Forelimb muscle (tissue), 1 donor: ENCODE measurements at places on chromosomes 16 and 17. TPM values are rescaled to one million over a fixed set of nuclear protein-coding genes. Genes with fewer than 3 reads are reported as not detected.

GRCh38 chr16:82331974-82332750 lies 162.1 kb upstream of the MPHOSPH6 start:
- no peak for DNase-seq

DNA sequence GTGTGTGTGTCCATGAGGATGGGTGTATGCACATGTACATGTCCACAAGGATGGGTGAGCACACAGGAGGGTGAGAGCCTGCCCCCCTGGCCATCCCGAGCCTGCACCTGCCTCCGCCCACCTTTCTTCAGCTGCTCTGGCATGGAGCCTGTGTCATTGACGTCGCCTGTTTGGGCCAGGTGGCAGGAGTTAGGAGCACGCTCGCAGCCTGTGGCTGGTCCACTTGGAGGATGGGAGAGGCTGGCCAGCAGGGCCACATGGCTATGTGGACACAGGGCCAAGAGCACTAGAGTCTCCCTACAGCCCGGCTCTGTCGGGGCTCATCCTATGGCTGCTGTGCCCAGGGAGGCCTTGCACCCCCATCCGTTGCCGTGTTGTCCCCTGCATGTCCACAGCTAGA lies 21.4 kb downstream of the BAHCC1 start:
- DNase-seq = no peak

Gene CAPNS2
- polyA plus RNA-seq = 0.18 TPM

GRCh38 chr16:47247690-47248089 lies 103.9 kb upstream of the NETO2 start:
- no peak for DNase-seq

Gene RPA1
- 46.4 TPM for polyA plus RNA-seq

Gene CBX2
- polyA plus RNA-seq = 9.0 TPM

Gene RNF43
- 0.09 TPM for polyA plus RNA-seq

DNA sequence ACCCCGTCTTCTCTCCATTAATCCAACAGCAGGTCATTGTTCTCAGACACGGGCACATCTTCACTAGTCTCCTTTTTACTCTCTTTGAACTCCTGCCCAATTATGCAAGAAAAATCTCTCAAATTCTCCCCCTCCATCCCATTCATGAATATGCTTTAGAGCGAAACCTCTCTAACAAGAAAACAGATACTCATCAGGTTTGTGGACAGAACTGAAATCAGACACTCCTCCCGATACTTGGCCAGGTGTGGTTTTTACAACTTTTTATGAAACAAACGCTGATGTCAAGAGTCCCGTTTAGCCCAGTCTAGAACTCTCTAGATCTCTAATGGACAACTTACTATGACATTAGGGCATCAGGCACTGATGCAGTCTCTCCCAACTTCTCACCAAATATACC lies 40.9 kb downstream of the PIK3R5 start:
- no peak for DNase-seq

DNA sequence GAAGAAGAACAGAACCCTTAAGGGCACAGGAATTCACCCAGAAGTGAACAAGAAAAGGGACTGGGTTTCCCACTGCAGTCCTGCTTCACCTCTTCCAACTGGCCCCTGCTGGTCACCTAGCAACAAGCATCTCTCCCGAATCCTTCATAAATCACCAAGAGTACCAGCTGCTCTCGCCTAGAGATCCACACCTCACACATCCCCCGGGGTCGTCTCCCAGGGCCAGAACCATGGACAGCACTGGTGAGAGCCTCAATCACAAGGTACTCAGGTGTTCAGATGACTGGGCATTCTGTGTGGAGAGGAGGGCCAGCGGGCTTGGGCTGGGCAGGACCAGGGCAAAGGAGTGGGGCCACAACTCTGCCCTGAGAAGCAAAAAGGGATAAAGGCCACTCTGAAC lies 65.9 kb downstream of the CCT6B start:
- DNase-seq = no peak

- DNase-seq = no peak
Observed at GRCh38 chr16:265002-265529, 10.7 kb downstream of the RGS11 start.

DNA sequence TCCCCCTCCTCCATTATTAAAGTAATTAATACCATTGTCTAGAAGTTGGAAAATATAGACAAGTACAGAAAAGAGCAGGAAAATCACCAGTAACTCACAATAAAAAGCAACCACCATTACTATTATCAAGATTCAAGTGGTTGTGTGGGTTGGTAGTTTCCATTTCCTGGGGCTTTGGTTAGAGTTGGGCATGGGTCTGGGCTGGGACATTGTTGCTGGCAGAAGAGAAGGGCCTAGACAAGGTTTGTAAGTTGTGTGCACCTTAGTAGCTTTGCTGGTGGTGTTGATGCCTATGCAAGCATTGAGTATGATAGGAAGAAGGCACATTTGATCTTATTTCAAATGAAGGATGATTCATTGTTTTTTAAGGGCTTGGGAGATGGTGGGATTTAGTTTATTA lies 25.4 kb upstream of the NFATC3 start:
- DNase-seq = no peak

Gene NPIPA3
- polyA plus RNA-seq = 15.6 TPM

Gene NHERF2
- polyA plus RNA-seq = 36.7 TPM

- peak; percentile 58 for DNase-seq
Observed at GRCh38 chr17:40251576-40251975, 32.5 kb downstream of the WIPF2 start.

GRCh38 chr17:42512246-42512645 lies 23.8 kb upstream of the NAGLU start:
- no peak for DNase-seq

DNA sequence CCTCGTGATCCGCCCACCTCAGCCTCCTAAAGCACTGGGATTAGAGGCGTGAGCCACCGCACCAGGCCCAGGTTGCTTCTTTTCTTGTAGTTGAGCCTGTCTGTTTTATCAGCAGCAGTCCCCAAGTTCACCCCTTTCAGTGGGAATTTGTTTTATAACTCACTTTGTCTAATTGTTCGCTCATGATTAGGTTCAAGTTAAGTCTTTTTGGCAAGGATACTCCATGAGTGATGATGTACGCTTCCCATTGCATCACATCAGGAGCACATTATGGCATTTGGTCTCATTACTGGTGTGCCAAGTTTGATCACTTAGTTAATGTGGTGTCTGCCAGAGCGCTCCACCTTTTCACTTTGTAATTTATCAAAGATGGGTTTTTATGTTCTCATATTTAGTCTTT lies 14.4 kb upstream of the GJD3 start:
- no peak for DNase-seq

DNA sequence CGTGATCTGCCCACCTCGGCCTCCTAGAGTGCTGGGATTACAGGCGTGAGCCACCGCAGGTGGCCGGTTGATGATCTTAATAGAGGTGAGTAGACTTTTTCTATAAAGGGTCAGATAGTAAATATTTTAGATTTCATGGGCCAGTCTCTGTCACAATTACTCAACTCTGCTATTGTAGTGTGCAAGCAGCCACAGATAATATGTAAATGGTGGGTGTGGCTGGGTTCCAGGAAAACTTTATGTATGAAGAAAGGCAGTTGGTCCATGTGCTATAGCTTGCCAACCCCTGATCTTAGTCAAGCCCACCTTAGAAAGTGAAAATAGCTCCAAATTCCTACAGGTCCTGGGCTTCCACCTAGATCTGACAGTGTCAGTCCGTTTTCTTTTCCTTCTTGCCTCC lies 94.9 kb upstream of the PMFBP1 start:
- DNase-seq = no peak

DNA sequence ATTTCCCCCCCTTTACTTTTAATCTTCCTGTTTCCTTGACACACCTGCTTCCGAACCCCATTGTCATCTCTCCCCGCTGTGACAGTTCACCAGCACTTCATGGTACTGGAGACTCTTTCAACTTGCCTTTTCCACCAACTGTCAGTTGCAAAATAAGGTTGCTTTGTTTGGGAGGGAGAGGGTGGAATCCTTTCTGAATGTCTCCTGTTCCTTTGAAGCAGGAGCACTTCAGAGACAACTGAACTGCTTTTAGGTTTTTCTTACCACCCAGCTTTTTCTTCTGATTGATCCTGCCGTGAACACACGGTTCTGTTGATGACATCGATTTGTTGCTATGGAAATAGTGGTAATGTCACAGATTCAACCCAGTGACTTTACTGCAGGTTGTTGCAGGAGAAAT lies 42.0 kb downstream of the RPA1 start:
- DNase-seq = no peak

DNA sequence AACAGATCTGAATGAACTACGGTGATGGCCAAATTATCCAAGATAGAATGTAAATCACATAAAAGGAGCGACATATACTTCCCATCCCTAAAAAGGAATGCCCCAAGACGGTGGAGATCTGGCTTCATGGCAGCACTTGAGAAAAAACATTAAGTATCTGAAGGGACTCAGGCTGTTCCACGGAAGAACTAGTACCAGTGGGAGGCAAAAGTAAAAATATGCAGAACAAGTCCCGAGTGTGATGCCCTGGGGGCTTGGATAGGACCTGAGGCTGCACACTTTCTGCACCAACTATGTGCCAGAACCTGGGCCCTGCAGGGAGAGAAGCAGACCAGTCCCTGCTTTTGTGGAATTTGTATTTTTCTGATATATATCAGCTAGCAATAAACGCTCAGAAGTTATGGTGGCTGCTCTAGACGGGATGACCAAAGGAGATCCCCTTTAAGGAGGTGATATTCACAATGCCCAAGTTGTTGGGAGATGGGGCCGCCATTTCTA lies 539 bp upstream of the CKLF start:
- no peak for DNase-seq

- DNase-seq = no peak
Observed at GRCh38 chr16:27269300-27270150, 953 bp upstream of the NSMCE1 start.

DNA sequence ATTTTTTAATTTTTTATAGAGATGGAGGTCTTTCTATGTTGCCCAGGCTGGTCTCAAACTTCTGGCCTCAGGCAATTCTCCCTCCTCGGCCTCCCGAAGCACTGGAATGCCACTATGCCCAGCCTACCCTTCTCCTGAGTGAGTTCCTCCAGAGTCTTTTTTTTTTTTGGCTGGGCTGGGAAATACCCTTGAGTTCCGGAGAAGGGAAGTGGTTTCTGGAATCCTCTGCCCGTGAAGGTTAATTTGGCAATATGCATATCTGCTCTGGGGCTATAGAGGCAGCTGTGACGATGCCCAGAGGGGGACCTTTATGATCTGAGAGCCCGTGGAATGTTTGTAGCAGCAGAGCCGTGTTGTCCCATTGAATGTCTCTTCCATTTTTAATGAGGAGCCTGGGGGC lies 217.5 kb downstream of the RBFOX1 start:
- DNase-seq = no peak

Gene KRTAP3-2
- polyA plus RNA-seq = 0.52 TPM

DNA sequence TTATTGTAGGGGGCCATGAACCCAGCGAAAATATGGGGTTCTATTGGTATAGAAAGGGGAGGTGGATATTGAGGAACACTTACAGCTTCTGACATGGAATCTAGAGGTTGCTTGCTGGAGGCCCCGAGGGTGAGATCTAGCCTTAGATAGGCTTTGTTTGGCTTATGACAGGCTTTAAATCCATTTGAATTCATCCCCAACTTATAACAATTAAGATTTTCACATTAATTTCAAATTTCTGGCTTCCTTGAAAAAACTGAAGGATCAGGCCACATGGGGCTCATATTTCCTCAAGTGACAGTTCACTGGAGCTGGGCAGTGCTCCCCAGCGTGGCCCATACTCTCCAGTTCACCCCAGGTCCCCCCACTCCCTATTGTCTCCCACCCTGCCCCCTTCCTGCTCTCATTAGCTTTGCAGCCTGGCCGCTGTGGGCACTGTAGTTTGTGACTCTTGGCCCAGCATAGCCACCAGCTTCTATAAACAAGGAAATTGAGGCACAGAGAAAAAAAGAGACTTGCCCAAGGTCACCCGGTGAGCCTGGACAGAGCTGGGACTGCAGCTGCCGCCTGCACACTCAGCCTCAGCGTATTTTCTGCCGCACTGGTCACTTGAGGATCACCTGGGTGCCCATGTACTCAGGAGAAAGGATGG lies 19.8 kb upstream of the ADGRG1 start:
- DNase-seq = no peak

DNA sequence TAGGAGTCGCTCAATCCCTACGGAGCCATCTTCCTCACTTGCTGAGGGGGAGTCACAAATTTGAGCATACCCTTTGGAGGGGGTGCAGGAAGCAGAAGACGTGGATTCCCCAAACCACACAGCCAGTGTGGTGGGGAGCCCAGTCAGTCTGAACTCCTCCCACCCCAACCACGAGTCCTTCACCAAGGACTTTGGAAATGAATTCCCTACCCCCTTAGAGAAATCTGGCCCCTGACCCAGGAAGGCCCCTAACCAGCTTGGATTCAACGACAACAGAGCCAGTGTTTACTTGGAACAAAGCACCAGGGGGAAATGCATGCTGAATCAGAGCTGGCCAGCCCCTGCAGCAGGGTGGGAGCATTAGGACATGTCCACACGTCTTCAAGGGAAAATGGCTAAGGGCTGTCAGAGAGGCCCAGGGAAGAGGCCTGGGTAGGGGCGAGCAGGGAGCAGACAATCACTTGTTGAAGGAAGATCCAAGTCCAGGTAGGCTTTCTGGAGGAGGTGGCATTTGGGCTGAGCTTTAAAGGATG lies 5.5 kb upstream of the TMEM92 start:
- DNase-seq = no peak

GRCh38 chr16:77723108-77723514 lies 797 bp downstream of the NUDT7 start:
- DNase-seq = no peak

Gene EVPLL
- polyA plus RNA-seq = not detected

- no peak for DNase-seq
Observed at GRCh38 chr17:526425-526824, 173.8 kb upstream of the RPH3AL start.

Gene CCL8
- 0.68 TPM for polyA plus RNA-seq

DNA sequence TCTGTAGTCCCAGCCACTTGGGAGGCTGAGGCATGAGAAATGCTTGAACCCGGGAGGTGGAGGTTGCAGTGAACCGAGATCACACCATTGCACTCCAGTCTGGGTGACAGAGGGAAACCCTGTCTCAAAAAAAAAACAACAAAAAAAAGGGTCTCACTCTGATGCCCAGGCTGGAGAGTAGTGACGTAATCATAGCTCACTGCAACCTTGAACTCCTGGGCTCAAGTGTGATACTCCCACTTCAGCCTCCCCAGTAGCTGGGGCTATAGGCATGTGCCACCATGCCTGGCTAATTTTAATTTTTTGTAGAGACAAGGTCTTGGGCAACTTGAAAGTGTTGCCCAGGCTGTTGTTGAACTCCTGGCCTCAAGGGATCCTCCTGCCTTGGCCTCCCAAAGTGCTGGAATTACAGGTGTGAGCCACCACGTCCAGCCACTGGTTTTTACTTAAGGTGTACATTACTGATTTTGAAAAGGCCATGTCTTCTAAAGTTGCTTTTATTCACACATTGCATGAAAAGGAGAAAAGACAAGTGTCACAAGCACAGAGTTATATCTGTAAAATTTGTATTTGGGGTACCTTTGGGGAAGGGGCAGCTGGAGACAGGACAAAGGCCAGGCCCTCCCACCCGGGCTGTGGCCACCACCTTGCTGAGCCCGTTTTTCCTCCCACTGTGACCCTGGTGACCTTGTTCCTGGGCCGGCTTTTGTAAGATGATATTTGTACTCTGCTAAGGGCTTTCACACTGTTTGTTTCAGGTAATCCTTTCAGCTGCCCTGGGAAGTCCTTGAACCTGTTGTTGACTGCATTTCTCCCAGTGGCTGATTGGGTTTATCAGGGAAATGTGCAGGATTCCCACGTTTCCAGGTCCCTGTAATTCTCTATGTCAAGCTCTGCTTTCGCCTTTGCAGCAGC lies 11.5 kb downstream of the GPT2 start:
- DNase-seq = no peak

GRCh38 chr17:70104791-70105523 lies 29.9 kb downstream of the KCNJ16 start:
- DNase-seq = no peak
